A549 (cell line): ENCODE measurements at places on chromosomes 6 and 20.

DNA sequence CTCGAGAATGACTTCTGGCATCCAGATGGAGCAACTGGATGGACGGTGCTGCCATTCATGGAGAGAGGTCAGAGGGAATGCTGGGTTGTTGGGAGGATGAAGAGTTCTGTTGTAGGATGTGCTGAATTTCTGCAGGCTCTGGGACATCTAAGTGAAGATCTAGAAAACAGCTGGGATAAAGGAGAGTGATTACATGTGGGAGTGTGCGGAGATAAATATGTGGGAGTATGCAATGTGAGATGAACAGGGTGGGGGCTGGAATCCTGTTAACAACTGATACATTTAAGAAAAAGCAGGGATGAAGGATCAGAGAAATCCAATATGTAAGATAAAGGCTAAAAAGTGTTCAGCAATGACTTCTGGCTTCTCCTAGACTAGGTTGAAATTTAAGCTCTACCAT lies 43.1 kb downstream of the FAXC start:
- DNase-seq = no peak

- no peak for DNase-seq
Measured at GRCh38 chr6:33765368-33765767, 18.7 kb upstream of the IP6K3 start.

DNA sequence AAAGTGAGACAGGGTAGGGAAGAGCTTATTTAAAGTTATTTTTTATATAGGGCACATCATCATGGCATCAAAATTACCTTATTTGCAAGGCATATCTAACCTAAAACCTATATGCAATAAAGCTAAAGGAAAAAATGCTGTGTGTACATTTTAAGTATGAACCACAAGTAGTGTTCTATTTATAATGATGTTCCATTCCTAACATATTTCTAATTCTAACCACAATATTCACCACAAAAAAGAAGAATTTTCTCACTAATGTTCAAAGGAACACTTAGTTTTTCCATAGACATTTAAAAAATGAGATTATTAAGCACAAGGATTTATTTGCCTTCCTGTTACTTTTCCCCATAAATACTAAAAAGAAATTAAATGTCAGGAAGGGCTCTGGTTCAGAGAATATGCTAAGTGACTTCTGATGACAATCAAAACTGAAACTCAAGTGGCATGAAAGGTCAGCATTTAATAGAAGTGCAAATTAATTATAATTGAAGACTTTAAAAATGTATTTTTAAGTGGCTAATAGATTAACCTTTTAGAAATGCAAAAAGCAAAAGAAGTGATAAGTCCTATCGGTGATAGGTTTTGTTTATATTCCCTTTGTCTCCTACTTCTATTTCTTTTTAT lies 25.1 kb downstream of the GPR63 start:
- DNase-seq = no peak

DNA sequence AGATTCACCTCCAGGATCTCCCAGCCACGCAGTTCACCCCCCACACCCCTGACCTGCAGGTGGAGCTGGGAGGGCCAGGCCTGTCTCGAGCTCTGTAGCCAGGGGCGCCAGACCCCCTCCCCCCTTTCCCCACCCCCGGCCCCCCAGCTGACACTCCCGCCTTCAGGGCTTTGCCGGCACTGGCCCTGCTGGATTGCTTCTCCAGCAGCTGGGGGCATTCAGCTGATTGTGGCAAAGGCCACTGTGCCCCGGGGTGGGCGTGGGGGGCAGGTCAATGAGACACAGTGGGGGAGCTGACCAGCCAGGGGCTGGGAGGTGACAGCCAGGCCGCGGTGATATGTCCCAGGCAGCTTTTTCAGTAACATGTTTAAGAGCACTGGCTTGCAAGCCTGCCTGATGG lies 22.2 kb downstream of the ZBP1 start:
- DNase-seq = no peak

DNA sequence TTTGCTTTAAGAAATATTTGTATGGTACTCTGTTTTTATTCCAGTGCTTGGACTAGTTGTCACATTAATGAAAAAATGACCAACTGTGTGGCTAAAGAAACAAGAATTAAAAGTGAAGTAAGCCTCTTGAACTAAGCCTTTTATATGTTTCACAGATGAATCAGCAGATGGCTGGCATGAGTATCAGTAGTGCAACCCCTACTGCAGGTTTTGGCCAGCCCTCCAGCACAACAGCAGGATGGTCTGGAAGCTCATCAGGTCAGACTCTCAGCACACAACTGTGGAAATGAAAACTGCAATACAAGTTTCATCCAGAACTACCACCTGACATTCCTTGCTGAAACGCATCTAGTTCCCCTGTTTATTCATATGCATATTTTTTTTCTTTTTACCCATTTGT lies 96.8 kb downstream of the B3GAT2 start:
- no peak for DNase-seq

GRCh38 chr6:156662025-156662445 lies 115.1 kb upstream of the ARID1B start:
- DNase-seq = peak; percentile 80

DNA sequence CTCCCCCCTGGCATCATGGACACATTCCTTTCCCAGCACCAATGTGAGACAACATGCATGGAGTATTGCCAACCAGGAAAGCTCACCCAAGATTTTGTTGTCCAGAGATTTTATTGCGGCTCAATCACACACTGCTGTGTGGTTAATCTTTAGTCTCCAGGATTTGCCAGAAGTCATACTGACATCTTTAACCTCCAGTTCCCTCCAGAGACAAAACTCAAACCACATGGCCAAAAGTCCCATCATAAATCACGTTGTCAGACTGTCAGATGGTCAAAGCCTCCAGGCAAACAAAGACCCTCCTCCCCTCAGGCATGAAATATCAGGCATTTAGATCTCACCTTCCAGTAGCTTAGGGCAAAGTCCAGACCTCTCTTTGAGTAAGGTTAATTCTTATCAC lies 97.3 kb upstream of the OPRM1 start:
- DNase-seq = no peak

DNA sequence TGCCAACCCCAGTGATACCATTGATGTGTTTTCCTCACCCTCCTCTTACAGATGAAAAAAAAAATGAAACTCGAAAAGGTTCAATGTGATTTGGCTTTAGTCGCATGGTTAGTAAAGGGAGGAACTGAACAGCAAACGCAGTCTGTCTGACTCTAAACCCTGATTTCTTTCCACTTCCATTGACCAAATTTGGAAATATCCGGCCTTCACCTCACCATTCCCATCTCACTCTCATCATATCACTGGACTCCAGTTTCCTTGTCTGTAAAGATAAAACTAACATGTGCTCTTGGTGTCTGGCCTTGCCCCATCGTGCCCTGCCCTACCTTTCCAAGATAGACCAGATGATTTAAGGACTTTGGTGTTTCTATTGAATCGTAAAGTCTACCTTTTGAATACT lies 48.7 kb upstream of the ADGRF1 start:
- DNase-seq = no peak

GRCh38 chr6:166121726-166122125 lies 45.9 kb downstream of the TBXT start:
- DNase-seq = no peak

GRCh38 chr20:25239387-25240370 lies 8.2 kb upstream of the PYGB start:
- DNase-seq = no peak

- no peak for DNase-seq
Measured at GRCh38 chr6:129006724-129007514, 124.0 kb downstream of the LAMA2 start.

GRCh38 chr6:113104541-113104940 lies 752.6 kb upstream of the MARCKS start:
- no peak for DNase-seq

- no peak for DNase-seq
Measured at GRCh38 chr6:15661853-15662325, 939 bp downstream of the DTNBP1 start.
